ENCODE measurements at places on chromosomes 4 and X. TPM values are rescaled to one million over a fixed set of nuclear protein-coding genes. Genes with fewer than 3 reads are reported as not detected.
A peak's percentile ranks its signal among the peaks of the same experiment; 100 is the strongest.

GRCh38 chrX:36908801-36909675, 99.1 kb upstream of the FAM47C start:
- no peaks in the 10 kb centered on the region for H3K36me3 ChIP-seq
- peak; percentile 28 for DNase-seq
- no peak overlapping the region for H3K27ac ChIP-seq
- no peaks in the 10 kb centered on the region for H3K27me3 ChIP-seq

- no peaks in the 10 kb centered on the region for H3K27me3 ChIP-seq
- no peak for DNase-seq
- no peaks in the 10 kb centered on the region for H3K36me3 ChIP-seq
- H3K4me3 ChIP-seq = no peak overlapping the region
These were observed 8.0 kb upstream of the MSL3 start for GRCh38 chrX:11750046-11750445.

DNA sequence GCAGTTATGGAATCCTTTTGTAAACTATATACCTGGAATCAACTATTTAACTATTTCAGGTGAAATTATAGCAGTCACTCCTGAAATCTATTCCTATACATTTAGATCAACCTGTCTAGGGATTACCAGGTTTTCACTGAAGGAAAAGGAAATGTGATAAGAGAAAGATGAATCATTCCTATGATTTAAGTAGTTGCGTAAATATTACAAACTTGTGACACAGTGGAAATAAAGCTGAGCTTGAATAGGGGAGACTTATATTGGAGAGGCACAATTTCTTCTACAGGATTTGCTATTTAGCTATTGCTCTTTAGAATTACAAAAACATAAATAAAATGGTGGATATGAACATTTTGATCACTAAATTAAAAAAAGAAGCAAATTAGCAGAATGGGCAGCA, 284.1 kb upstream of the EPHA5 start:
- H3K27me3 ChIP-seq = no peaks in the 10 kb centered on the region
- H3K27ac ChIP-seq = no peak overlapping the region
- H3K4me3 ChIP-seq = no peak overlapping the region
- DNase-seq = no peak
- no peaks in the 10 kb centered on the region for H3K36me3 ChIP-seq

GRCh38 chrX:23396263-23396662, 61.6 kb downstream of the PTCHD1 start:
- H3K4me3 ChIP-seq = no peak overlapping the region
- H3K27ac ChIP-seq = no peak overlapping the region
- no peaks in the 10 kb centered on the region for H3K27me3 ChIP-seq
- no peaks in the 10 kb centered on the region for H3K4me1 ChIP-seq

DNA sequence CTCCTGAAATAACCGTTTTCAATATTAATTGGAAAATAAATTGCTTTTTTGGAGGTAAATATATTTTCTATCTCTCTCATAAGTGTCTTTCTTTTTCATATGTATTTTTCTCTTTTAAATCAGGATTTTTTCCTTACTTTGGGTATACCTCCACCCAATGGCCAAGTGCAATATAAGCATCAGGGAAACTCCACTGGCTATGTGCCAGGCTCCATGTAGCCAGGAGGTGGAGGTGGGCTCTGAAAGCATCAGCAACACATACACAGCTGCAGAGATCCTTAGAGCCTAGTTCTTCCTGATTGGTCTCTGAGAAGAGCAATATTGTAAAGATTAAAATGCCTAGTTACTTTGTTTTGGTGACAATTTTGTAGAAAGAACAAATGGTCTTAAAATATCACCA, 3.4 kb downstream of the GABRA2 start:
- H3K27me3 ChIP-seq = peaks cover 42% of the 10 kb centered on the region
- H3K36me3 ChIP-seq = no peaks in the 10 kb centered on the region
- DNase-seq = peak; percentile 70

- no peak overlapping the region for H3K27ac ChIP-seq
- DNase-seq = no peak
- H3K4me3 ChIP-seq = no peak overlapping the region
- H3K4me1 ChIP-seq = no peaks in the 10 kb centered on the region
- H3K27me3 ChIP-seq = no peaks in the 10 kb centered on the region
- H3K36me3 ChIP-seq = no peaks in the 10 kb centered on the region
These were observed 122.4 kb downstream of the SYNPO2 start for GRCh38 chr4:119010909-119011606.

- H3K27me3 ChIP-seq = no peaks in the 10 kb centered on the region
- H3K27ac ChIP-seq = no peak overlapping the region
- H3K4me1 ChIP-seq = no peaks in the 10 kb centered on the region
- DNase-seq = no peak
- H3K4me3 ChIP-seq = no peak overlapping the region
These were observed 44.2 kb upstream of the RHOH start for GRCh38 chr4:40152637-40153036.

DNA sequence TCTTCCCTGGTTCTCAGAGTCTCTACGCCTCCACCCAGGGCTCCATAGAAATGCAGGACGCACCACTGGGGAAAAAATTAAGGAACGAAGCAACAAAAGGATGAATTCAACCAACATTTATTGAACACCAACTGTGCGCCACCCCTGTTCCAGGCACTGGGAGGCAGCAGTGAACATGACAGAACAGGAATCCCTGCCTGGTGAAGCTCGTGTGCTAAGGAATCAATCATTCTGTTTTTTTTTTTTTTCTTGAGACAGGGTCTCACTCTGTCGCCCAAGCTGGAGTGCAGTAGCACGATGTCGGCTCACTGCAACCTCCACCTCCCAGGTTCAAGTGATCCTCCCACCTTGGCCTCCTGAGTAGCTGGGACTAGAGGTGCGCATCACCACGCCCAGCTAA, 1.9 kb upstream of the FTSJ1 start:
- H3K27ac ChIP-seq = peak overlapping the region; percentile 85
- H3K36me3 ChIP-seq = no peaks in the 10 kb centered on the region
- DNase-seq = peak; percentile 44
- no peak overlapping the region for H3K4me3 ChIP-seq
- H3K27me3 ChIP-seq = no peaks in the 10 kb centered on the region

DNA sequence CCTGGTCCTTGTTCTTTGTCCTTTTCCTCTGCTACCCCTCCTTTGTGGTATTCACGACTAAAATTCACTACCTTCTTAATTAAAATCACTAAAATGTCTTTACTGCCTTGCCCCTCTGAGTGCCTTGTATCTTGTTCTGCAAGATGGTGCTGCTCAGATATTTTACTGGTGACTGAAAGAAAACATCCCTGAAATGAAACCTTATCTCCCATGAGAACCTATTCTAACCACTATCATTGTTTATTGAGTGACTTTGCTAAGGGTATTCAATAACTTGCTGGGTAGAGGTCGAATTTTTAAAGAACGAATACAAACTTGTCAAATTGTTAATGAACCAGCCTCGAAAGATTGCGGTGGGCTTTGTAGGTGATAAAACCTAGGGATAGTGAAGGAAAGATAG, 52.8 kb downstream of the SPRY1 start:
- no peak overlapping the region for H3K27ac ChIP-seq
- H3K4me1 ChIP-seq = peaks cover 13% of the 10 kb centered on the region
- H3K36me3 ChIP-seq = no peaks in the 10 kb centered on the region
- no peak overlapping the region for H3K4me3 ChIP-seq

- H3K4me3 ChIP-seq = no peak overlapping the region
- H3K27ac ChIP-seq = no peak overlapping the region
These were observed 165.9 kb upstream of the CENPE start for GRCh38 chr4:103364083-103364482.

- no peak for DNase-seq
- H3K4me3 ChIP-seq = no peak overlapping the region
- no peaks in the 10 kb centered on the region for H3K4me1 ChIP-seq
- H3K36me3 ChIP-seq = no peaks in the 10 kb centered on the region
These were observed 4.3 kb downstream of the QRFPR start for GRCh38 chr4:121376556-121376955.

DNA sequence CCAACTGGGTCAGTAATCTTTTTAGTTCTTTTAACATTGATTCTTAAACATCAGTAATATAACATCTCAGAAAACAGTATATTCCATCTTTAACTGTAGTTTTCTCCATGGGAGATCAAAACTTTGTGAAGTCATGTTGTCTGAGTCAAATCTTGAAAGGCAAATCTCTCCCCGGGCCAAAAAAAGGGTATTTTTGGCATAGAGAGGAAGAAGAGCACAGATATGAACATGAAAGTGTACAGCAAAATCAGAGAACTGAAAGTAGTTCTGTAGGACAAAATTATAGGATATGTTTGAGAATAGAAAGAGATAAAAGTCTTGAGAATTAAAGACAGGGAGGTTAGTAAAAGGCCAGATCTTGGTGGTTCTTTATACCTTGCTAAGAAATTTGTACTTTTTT, 176.4 kb upstream of the GYPA start:
- no peak overlapping the region for H3K27ac ChIP-seq
- DNase-seq = no peak
- H3K36me3 ChIP-seq = peaks cover 6% of the 10 kb centered on the region
- no peak overlapping the region for H3K4me3 ChIP-seq
- no peaks in the 10 kb centered on the region for H3K4me1 ChIP-seq

DNA sequence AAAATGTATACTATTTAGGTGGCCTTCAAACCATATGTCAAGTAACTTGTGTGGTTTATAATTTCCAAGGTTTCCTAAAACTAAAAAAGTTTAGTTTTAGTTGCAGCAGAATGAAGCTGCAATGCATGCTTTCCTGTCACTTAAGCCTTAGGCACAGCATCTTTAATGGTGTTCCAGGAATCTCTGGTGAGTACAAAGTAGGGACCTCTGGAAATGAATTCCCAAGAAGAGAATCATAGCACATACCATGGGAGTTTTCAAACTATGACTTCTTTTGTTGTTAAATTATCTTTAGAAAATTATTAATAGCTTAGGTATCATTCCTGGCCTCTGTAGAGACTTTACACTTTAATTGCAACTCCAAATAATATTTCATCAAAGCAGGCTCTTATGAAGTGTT, 1005.9 kb upstream of the PABPC4L start:
- H3K36me3 ChIP-seq = no peaks in the 10 kb centered on the region
- H3K27me3 ChIP-seq = no peaks in the 10 kb centered on the region
- no peaks in the 10 kb centered on the region for H3K4me1 ChIP-seq
- H3K4me3 ChIP-seq = no peak overlapping the region
- H3K27ac ChIP-seq = no peak overlapping the region
- DNase-seq = no peak

DNA sequence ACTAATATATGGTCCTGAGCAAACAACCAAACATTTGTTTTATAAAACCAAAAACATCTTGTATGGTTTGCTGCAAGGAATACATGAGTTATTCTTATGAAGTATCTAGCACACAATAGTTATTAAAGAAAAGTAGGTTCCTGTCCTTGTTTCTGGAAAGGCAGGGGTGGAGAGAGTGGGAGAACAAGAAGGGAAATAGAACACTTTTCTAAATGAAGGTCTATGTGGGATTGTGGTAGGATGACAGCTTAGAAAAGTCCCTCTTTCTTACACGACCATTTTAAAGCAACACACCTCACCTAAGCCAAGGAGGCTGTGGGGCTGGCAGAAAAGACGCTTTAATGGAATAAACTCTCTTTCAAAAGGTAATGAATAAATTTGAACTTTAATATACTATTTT, 164.6 kb downstream of the ARAP2 start:
- H3K27me3 ChIP-seq = no peaks in the 10 kb centered on the region
- no peaks in the 10 kb centered on the region for H3K36me3 ChIP-seq
- H3K4me1 ChIP-seq = no peaks in the 10 kb centered on the region
- no peak overlapping the region for H3K4me3 ChIP-seq
- no peak overlapping the region for H3K27ac ChIP-seq

DNA sequence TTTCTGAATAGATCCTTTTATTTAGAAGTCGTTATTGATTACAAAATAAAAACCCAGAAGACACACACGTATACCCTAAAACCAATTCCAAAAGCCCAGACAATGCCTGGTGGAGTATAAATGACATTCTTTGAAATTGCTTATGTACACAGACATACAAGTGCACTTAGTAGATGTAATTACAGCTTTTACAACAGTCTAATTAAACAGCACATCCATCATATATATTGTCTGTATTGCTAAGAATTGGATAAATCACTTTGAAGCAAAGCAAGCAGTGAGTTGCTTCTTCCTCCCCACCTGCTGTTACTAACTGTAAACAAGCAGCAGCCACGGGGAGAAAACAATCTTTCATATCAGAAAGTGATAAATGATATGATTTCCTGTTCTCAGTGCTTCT, 645.7 kb downstream of the TLL1 start:
- no peaks in the 10 kb centered on the region for H3K27me3 ChIP-seq
- DNase-seq = no peak
- no peaks in the 10 kb centered on the region for H3K4me1 ChIP-seq
- no peak overlapping the region for H3K27ac ChIP-seq
- no peaks in the 10 kb centered on the region for H3K36me3 ChIP-seq

DNA sequence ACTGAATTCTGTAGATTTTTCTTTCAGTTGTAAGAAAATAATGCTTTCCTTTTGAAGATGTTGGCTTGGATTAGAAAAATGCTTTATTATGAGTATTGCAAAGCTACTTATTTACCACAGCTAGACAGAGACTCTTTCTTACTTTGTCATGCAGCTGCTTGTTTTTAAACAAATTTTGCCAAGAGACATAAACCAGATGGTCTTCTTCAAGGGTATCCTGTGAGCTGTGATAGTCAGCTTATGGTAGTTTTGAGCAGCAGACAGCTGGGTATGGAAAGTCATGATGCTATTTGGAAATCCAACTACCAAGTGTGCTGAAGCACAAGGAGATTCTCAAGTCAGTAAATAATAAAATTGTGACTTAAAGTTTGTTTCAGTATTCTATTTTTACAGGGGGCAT, 941.5 kb downstream of the DMD start:
- H3K36me3 ChIP-seq = no peaks in the 10 kb centered on the region
- no peak overlapping the region for H3K27ac ChIP-seq
- H3K4me3 ChIP-seq = no peak overlapping the region
- no peaks in the 10 kb centered on the region for H3K27me3 ChIP-seq

GRCh38 chr4:2412534-2412884, 5.9 kb downstream of the ZFYVE28 start:
- peak overlapping the region; percentile 48 for H3K4me3 ChIP-seq
- no peak for DNase-seq
- H3K27ac ChIP-seq = peak overlapping the region; percentile 91
- peaks cover 38% of the 10 kb centered on the region for H3K4me1 ChIP-seq
- peaks cover 41% of the 10 kb centered on the region for H3K27me3 ChIP-seq

- H3K36me3 ChIP-seq = no peaks in the 10 kb centered on the region
- peak; percentile 15 for DNase-seq
- H3K27ac ChIP-seq = no peak overlapping the region
- H3K27me3 ChIP-seq = no peaks in the 10 kb centered on the region
- no peak overlapping the region for H3K4me3 ChIP-seq
These were observed 223.4 kb upstream of the PRPS2 start for GRCh38 chrX:12567857-12568256.

DNA sequence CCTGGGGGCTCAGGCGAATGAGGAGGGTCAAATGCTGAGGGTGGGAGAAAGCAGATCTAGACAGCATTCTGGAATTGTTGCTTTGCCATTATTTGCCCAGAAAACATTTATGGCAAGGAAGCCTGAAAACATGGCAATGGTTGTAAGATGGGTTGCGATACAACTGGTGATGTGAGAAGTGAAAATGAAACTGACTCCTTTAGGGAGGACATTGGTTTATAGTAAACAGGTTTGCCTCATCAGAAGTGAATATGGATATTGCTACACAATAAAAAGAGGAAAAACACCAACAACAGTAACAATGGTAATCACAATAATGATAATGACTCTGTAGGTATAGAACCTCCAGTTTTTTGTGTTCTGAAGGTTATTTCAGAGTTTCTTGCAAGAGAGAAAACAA, 107.0 kb upstream of the TBC1D9 start:
- H3K27me3 ChIP-seq = no peaks in the 10 kb centered on the region
- no peak overlapping the region for H3K4me3 ChIP-seq
- no peak overlapping the region for H3K27ac ChIP-seq
- no peaks in the 10 kb centered on the region for H3K36me3 ChIP-seq
- no peak for DNase-seq

STBD1 gene
- total RNA-seq = 2.6 TPM

MAGEC2 gene
- total RNA-seq = not detected

MGAT4D gene
- not detected for total RNA-seq

CASP3 gene
- total RNA-seq = 84.4 TPM

RASL11B gene
- total RNA-seq = 100.0 TPM

RGS12 gene
- 19.0 TPM for total RNA-seq
